COR-L47 (cell line): ENCODE measurements at places on chromosomes 4 and X.

- no peak for DNase-seq
Observed at GRCh38 chrX:21756785-21757529, 959 bp downstream of the SMPX start.

- DNase-seq: peak; percentile 16
Observed at GRCh38 chr4:54971474-54971950, 153.9 kb downstream of the KDR start.

- no peak for DNase-seq
Observed at GRCh38 chr4:77332696-77333270, 175.8 kb downstream of the CCNG2 start.

DNA sequence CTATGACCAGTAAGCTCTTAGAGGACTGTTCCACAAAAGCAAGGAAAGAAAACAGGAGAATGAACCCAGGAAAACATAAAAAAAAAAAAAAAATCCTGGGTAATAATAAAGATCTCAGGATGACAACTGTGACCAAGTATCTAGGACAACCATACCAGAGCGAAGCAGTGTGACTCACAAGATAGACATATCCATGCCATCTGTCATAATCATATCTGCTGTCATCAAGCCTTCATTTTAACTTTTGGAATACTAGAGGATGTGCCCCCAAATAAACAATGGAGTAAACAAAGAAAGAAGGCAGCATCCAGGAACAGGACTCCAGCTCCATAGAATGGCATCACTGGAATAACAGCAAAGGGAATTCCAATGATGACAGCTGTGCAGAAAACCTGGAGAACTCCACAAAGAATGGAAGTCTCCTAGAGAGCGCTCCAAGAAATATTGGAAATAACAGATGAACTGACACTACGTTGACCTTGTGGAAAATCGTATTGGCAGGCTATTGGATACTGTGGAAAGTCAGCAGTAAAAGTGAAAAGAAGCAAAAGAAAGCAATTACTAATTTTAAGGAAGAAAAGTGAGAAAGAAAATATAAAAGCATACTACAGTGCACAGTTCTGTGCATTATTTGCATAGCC is 35.3 kb downstream of the HPGDS start:
- DNase-seq: no peak

DNA sequence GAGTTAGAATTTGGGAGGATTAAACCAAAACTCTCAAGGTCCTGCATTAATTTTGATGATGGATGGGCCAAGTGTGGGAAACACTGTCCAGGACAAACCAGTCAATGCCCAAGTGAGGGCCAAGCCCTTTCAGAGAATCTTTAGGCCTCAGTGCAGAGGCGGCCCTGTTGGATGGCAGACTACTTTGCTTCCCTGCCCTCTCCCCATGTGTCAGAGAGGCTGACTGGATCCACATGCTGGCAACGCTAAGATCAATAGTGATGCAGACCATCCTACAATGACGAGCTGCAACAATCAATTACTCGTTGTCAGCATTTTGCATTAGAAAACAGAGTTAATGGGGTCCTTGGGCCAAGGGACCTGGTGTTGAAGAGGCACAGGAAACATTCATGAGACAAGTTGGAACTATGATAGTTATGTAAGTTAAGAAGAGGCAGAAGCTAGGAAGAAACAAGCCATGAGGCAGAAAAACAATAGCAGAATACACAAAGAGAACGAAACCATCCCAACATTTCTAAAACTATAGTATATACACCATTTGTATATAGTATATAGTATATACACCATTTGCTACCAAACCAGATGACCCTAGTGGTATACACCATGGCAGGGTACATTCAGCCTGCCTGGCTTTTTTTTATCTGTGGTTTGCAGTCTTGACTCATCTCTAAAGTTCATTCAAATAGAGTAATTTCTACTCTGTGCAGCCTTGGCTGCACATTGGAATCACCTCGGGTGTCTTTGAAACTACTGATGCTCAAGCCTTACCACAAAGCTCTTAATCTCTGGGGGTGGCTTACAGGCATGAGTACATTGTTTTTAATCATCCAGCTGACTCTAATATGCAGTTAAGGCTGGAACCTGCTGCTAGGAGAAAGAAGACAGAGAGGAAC is 147.7 kb upstream of the GYPA start:
- no peak for DNase-seq

DNA sequence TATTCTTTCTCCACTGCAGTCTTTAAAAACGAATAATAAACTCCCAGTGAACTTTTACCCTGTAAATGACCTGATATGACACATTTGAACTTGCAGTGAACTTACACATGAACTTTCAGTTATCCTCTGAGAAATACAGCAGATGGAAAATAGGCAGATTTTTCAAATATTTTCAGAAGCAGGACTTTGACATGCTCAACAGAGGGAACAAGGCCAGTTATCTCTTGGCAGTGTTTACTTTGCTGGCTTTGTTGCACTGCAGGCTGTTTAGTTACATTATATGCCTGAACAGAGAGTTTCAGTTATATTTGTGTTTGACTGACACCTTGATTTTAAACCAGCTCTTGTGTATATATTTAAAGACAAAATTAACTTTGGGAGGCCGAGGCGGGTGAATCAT is 47.6 kb upstream of the FGG start:
- no peak for DNase-seq

DNA sequence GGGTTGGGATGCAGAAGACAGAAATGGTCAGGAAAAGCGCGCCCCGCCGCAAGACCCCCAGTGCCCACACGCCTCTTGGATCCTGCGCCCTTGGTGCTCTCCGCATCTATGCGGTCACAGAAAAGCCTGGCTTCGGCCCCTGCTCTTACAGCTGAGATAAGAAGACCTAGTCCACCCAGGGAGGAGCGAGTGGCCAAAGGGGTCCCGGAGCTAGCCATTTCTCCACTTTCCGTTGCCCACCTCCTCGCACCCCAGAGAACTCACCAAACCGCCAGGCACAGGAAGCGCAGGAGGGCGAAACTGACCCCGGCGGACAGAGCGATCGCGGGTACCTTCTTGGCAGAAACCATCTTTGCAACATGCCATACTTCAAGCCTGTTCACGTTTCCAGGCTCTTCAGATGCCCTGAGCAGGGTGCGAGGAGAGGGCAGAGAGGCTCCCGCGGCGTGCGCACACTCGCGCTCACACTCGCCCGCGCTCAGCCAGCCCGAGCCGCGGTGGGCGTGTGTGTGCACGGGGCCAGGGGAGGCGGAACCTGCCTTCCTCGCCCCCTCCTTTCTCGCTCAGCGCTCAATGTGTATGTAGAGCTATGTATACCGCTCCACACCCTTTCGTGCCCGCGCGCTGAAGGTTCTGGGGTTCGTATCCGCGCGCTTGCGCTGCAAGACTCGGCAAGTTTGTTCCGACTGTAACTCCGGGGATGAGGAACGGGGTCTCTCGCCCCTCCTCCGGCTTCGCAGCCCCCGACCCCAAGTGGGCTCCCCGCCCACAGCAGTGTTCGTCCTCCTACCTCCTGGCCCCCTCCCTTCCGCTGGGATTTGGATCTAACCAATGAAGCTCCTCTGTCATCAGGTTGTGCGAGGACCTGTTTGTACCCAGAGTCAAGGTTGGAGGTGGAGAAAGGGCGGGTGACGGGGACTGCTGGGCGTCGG is at the start of gene GABRA4:
Gene GABRA4, minus strand, starts transcription at position 507 of the 932 bp plus-strand sequence. Its CDS starts 157 bp downstream, at position 350.
- DNase-seq: peak; percentile 6

GRCh38 chrX:39975101-39975925 is 122.4 kb downstream of the BCOR start:
- no peak for DNase-seq

DNA sequence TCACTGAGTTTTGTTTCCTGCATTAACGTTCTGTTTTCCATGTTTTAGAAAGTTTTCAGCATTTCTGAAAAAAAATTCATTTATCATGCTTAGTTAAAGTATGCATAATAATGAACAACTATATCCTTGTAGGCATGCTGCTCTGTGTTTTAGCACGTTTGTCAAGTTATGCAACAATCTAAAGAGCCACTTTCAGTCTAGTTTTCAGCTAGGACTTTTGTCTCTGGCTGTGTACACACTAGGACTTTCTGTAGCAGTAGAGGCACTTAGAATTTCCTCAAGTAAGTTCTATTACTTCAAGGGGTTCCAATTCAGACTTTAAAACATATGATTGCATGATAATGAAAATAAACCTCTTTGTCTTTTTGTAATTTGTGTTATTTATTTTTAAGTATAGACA is 12.4 kb downstream of the DCAF8L1 start:
- DNase-seq: no peak

GRCh38 chrX:123873956-123874355 is 14.1 kb downstream of the XIAP start:
- DNase-seq: no peak

GRCh38 chr4:108219998-108220397 is 51.3 kb upstream of the LEF1 start:
- no peak for DNase-seq

GRCh38 chr4:158169506-158169905 is 3.3 kb downstream of the GASK1B start:
- DNase-seq: no peak

DNA sequence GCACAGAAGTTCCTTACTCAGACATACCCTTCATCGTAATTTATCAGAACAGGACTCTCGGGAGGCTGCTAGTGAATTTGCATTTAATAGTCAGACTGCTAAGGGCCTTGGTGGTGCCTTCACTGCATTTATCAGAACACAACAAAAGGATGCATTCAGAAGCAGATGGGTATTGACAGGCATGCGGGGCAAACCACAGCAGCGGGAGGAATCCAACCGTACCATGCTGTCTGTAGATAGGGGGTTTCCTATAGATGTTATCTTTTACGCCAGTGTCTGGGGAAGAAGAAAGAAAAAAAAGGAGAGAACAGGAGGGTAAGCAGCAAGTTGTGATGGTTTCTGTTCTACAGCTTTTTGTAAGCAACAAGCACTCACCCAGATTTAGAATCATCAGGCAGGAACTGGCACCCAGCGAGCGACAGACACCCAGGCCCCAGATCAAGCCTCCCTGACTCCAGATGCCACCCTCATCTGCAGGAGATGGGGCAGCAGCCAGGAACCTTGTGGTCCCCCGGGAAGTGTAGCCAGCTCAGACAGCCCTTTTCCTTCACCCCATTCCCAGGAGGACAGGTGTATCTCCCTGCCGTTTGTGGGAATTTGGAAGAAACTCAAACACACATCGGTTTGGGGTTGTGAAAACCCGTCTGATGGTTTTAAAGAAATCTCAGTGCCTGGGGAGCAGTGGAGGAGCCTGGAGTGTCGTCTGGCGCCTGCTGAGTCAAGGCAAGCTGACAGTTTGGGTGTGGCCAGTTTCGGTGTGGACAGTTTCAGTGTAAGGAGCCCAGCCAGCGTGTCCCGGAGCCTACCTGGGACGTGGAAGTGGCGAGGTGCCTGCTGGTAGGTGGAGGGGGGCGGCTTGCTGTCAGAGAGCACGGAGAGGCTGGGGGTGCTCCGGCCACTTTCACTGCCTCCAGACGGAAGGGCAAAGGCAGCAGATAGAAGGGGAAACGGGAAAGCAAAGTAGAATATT is 80.0 kb upstream of the AFAP1 start:
- DNase-seq: no peak

GRCh38 chr4:80307183-80307735 is 28.3 kb upstream of the CFAP299 start:
- DNase-seq: peak; percentile 73

DNA sequence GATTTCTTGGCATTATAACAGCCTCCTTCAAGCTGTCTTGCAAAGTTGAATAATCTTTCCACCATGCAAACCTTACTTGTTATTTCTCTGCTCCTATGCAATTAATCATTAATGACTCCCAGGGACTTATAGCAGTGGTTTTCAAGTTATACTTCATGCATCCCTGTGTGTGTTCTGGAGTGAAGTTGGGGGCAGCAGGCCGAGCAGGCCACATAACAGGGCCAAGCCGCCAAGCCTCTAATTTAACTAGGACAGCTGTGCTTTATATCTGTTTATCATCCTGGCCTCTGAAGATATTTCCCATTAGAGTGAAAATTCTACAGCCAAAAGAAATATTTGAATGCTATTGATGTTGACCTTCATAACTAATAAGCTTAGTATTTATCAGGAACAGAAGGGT is 133.5 kb upstream of the PAK3 start:
- no peak for DNase-seq

GRCh38 chr4:145614233-145614610 is 5.0 kb upstream of the MMAA start:
- no peak for DNase-seq

GRCh38 chr4:141534985-141535384 is 101.4 kb upstream of the IL15 start:
- DNase-seq: no peak

DNA sequence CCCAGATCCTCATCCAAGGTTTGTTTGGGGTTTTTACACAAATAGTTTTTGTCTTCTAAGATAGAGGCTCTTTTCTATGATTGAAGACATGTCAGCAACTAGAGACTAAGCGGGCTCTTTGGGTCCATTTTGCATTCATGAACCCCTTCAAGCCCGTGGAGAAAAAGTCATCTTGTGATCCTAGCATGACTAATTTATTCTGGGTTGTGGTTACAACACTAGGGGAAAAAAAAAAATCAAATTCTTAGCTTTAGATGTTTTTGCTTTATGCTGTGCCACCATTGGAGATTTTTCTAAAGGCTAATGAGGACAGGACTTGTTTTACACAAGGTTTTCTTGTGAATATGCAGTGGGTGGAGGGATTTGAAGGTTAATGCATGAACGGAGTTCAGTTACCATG is 440.0 kb downstream of the PCDH7 start:
- no peak for DNase-seq

DNA sequence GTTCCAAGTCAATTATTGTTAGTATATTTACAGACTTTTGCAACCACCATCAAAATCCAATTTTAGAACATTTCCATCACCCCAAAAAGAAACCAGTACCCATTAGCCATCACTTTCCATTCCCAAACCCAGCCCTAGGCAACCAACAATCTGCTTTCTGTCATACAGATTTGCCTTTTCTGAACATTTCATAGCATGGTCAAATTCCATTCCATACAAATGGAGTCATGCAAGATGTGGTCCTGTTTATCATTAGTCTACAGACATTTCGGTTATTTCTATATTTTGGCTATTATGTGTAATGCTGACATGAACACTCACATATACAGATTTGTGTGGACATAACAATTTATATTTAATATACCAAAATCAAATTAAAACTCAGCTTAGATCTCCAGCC is 508.7 kb downstream of the ZNF674 start:
- DNase-seq: no peak

DNA sequence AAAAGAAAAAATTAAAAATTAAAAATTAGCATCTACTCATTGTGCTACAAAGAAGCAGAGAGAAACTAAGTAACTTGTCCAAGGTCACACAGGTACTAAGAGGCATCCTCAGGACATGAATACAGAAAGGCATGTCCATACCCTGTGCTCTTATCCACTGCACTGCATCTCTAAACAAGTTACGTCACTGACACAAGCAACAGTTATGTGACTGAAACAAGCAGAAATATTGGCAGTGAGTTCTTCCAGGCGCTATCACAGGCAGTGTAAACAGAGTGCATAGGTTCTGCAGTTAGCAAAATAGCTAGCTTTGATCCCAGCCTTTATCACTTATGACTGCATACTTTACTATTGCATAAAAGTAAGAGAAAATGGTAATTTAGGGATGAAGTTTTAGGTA is 7.9 kb downstream of the VEGFC start:
- DNase-seq: no peak

- no peak for DNase-seq
Observed at GRCh38 chrX:31219174-31219573, 147.3 kb upstream of the FTHL17 start.

- no peak for DNase-seq
Observed at GRCh38 chr4:27775156-27775555, 914.5 kb downstream of the STIM2 start.

GRCh38 chr4:159685340-159686092 is 582.6 kb downstream of the RAPGEF2 start:
- peak; percentile 53 for DNase-seq
